ENCODE measurements at places on chromosomes 4 and X. TPM values are rescaled to one million over a fixed set of nuclear protein-coding genes. Genes with fewer than 3 reads are reported as not detected.

NUP62CL gene
- 1.9 TPM for total RNA-seq

DNA sequence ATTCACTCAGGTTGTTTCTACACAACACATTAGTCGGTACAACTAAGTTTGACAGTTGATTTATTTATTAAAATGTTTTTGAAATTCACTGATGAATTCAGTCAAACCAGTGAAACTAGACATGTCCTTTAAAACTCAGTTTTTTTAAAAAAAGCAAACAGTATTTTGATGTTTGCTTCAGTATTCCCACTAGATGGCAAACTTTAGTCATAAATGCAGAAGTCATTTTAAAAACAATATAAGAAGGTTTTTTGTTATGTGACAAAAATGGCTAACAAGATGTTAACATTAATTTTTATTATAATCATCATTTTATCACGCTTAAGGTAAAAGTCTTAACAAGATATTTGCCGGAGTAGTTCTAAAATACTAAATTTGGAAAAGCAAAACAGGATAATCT, 1337.8 kb upstream of the DIAPH2 start:
- DNase-seq: no peak

ART3 gene
- total RNA-seq: 0.42 TPM

GRCh38 chr4:156102411-156102810, 148.7 kb upstream of the CTSO start:
- no peak for DNase-seq

ZDHHC15 gene
- 2.2 TPM for total RNA-seq

CLDN34 gene
- not detected for total RNA-seq

GRCh38 chr4:9913846-9914245, 107.5 kb downstream of the SLC2A9 start:
- no peak for DNase-seq

SSX5 gene
- not detected for total RNA-seq

AR gene
- total RNA-seq: 10.3 TPM

DNA sequence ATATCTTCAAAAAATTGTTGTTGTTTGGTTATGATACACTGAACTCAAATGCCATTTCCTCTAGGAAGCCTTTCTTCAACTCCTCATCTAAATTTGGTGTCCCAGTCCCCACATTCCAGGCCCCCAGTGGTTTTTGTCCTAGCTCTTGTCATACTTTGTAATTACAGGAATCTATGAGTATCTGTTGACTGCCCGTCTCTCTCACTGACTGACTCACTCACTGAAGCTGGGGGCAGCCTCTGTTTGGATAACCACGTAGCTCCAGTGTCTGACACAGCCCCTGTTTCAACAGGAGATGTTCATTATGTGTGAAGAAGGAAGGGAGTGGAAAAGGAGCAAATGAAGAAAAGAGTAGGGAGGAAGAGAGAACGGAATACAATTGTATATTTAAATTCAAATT, 284.1 kb upstream of the TENM3 start:
- no peak for DNase-seq

DNA sequence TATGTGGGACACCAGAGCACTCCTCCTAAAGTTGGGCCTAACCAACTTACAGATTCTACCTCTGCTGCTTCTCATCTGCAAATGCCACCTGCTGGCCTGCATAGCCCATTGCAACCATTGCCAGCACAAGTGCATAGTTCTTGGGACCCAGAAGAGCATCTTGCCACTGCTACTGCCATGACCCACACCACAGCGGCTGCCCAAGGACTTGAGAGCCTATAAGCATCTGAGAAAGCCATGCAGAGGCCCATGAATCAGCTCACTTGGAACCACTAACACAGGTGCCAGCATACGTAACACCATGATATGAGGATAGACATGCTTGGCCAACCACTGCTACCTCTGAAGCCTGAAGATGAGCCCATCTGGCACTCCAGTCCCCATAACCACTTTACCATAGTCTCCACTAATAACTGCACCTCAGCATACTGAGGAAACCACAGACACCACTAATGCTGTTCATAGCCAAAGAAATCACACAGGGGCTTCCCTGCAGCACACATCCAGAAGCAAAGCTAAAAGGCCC, 258.1 kb upstream of the AGTR2 start:
- peak; percentile 25 for DNase-seq

NR0B1 gene
- 0.52 TPM for total RNA-seq

- DNase-seq: no peak
These were observed 4.7 kb downstream of the BLTP1 start for GRCh38 chr4:122156819-122157218.

- DNase-seq: no peak
These were observed 117.0 kb downstream of the CBLL2 start for GRCh38 chrX:22389556-22390179.

MGAT4D gene
- not detected for total RNA-seq

- DNase-seq: no peak
These were observed 22.3 kb downstream of the APLN start for GRCh38 chrX:129632443-129632842.

DNA sequence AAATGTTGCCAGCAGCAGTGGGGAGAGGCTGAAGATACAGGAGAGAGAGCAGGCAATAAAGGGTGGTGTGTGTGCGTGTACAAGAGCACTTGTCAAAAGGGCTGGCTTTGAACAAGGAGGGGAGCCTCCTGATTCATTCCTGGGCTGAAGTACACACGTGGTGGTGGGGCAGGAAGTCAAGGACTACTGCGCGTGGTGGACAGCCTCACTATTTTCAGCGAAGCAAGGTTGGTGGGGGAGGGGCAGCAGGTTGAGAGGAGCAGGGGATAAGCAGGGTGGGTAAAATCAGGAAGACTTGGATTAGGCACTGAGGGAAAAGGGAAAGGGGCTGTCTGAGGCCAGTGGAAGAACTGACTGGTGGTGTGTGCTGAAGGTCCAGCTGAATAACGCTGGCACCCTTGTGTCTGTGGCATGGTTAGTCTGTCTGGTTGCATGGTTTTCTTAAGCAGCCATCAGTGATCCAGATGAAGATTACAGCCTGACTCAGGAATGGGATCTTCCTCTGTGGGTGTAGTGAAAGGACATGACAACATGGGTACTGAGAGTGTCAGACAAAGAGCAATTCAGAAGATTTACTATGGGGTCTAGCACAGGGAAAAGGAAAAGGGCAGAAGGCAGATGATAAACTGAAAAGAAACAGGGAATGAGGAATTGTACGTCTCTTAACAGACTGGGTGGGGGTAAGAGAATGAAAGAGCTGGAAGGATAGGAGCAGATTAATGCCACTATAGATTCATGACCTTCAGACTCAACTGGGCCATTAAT, 149.8 kb downstream of the CHM start:
- DNase-seq: no peak

DNA sequence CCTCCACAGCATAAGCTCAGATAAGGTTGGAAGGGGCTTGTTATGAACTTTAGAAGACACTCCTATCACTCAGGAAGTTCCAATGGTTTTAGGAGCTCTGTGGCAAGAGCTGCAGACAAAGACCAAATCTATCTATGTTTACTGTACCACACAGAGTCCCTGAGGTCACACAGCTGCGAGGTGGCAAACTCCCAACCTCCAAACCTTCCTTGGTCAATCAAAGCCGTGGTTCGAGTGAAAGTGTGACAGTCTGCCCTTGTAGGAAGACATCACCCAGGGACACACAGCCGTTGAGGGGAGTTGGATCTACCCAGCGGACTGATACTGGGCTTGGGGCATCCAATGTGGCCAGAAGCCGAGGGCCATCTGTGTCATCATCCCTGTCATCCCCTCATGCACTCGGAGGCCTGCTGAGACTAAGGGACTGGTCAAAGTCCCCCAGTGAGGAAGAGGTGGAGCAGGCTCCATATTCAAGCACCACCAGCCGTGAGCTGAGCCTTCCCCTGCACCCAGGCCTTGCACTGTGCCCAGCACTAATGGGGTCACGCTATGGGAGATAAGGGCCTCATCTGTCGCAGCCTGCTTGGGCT, 26.8 kb downstream of the MAN2B2 start:
- DNase-seq: no peak

- no peak for DNase-seq
These were observed 29.2 kb upstream of the FGFBP2 start for GRCh38 chr4:15992167-15992485.

DNA sequence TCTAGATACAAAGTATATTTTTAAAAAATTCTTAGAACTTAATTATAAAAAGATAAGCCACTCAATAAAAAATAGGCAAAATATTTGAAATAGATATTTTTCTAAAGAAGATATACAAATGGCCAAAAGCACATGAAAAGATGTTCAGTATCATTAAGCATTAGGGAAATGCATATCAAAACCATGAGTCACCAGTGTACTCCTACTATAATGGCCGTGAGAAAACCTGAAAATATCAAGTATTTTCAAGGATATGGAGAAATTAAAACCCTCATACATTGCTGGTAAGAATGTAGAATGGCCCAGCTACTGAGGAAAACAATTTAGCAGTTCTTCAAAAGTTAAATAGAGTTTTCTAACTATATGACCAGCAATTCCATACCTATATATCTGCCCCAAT, 337.9 kb downstream of the CAMK2D start:
- DNase-seq: no peak

MSANTD1 gene
- 0.07 TPM for total RNA-seq

TRIM61 gene
- total RNA-seq: 0.14 TPM

DNA sequence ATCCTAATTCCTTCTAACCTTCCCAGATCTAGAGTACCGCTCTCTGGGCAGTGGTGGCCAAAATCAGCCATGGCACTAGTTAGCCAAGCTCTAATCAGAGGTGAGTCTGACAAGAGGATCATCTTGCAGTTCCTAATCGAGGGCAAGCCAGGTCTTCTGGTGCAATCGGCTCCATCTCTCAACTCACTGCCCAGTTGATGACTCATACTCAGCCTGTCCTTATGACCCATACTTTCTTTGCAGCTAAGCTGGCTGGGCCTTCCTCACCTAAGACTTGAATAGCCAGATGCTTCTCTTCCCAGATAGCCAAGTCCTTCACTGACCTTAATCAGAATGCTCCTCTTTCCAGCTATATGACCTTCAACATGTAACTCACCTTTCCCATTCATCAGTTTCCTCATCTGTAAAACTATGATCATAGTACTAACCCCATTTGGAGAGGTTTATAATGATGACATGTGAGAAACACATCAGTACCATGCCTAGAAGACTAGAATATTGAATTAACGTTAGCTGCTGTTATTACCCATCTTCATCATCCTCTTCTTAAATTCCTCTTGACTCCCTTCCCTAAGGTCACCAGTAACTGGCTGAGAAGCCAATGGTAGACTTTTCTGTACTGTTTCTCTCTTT, 57.1 kb downstream of the RELL1 start:
- DNase-seq: no peak

ETDB gene
- total RNA-seq: not detected

DNA sequence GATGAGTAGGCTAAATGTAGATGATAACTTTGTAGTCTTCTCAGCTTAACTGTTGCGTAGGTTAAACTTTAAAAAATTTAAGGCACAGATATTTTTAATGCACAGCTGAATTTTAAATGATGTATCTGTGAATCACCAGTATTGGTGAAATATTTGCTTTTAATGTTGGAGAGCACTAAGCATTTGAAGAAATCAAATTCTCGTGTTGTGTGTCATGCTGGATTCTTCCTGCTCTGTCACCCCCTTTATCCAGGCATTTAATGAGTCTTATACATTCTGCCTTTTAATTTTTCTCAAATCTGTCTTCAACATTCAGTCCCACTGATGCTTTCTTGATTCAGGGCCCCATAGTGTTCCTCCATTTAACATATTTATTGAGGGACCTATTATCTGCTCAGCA, 76.7 kb downstream of the SLC4A4 start:
- DNase-seq: no peak

NPY1R gene
- total RNA-seq: 1.7 TPM

- DNase-seq: no peak
These were observed 72.4 kb downstream of the ANKRD50 start for GRCh38 chr4:124640022-124640730.

ATP1B4 gene
- total RNA-seq: not detected

- DNase-seq: peak; percentile 4
These were observed 463.9 kb upstream of the PCDH7 start for GRCh38 chr4:30256116-30256832.

DMP1 gene
- total RNA-seq: not detected

DNA sequence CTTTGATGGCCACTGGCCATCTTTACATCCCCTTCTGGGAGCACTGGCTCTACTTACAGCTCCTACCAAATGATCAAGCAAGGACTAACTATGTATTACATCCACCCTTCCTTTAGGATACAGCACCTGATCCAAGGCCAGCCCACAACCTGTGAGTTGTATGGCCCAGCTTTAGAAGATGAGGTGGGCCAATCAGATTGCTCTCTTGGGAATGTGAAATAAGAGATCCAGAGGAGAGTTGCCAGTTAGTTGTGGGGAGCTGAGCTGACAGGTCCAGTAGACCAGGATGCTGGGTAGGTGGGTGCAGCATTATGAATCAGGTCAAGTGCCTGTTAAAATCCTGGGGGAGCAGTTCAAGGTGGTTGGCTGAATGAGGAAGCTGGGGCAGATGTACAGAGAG, 111.5 kb downstream of the GNL3L start:
- DNase-seq: peak; percentile 26

- no peak for DNase-seq
These were observed 454.0 kb upstream of the KLHL4 start for GRCh38 chrX:87063642-87064041.

DNA sequence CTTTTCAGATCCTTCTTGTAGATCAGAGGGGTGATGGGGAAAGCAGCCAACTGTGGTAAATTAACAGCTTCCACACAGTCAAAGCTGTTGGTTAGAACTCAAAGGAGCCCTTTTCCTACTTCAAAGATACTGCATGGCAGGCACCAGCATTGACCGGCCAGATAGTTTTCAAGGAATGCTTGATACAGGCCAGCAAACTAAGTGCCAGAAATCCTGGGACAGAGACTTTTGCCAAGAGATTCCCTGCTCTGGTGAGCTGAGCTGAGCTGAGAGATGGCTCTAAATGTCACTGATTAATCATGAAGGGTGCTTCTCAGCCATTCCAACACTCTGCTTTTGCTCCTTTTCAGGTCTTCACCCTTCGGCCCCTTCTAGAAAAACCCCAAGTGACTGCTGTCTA, 131.6 kb upstream of the MED14 start:
- no peak for DNase-seq

GRCh38 chr4:168129046-168129772, 36.9 kb downstream of the ANXA10 start:
- DNase-seq: no peak

DNA sequence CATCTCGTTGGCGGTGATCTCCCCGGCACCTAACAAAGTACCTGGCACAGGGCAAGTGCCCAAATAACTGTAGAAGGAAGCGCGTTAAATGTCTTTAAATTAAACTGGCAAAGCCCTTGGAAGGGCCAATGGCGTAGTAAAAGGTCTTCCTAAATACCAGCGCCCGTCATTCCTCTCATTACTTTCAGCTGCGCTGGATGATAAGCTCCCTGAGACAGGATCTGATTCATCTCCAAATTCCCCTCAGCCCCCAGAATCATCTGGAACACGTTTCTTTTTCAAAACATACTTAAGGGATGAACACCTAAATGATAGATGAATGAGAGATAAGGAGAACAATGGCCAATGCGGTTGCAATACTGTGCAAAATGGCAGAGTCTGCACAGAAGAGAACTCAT, 95.1 kb downstream of the AFAP1 start:
- DNase-seq: no peak

DNA sequence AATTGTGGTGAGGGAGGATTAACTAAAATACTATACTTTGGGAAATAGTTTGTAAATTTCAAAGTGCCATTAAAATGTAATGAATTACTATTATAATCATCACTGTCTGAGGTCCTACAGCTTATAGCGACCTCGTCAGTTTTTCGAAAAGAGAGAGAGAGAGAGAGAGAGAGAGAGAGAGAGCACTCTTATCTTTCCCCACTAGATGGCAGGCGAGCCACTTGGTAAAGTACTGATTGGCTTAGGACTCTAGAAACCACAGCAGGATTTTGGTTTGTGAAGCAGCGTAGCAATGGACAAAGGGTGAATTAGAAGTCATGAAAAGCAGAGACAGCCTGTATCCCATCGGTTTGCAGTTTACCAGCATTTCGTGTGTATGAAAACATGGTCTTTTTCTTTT, 52.5 kb downstream of the LINC00632 start:
- peak; percentile 29 for DNase-seq

SMR3B gene
- total RNA-seq: not detected
